ENCODE measurements at places on chromosomes 1 and 21.

DNA sequence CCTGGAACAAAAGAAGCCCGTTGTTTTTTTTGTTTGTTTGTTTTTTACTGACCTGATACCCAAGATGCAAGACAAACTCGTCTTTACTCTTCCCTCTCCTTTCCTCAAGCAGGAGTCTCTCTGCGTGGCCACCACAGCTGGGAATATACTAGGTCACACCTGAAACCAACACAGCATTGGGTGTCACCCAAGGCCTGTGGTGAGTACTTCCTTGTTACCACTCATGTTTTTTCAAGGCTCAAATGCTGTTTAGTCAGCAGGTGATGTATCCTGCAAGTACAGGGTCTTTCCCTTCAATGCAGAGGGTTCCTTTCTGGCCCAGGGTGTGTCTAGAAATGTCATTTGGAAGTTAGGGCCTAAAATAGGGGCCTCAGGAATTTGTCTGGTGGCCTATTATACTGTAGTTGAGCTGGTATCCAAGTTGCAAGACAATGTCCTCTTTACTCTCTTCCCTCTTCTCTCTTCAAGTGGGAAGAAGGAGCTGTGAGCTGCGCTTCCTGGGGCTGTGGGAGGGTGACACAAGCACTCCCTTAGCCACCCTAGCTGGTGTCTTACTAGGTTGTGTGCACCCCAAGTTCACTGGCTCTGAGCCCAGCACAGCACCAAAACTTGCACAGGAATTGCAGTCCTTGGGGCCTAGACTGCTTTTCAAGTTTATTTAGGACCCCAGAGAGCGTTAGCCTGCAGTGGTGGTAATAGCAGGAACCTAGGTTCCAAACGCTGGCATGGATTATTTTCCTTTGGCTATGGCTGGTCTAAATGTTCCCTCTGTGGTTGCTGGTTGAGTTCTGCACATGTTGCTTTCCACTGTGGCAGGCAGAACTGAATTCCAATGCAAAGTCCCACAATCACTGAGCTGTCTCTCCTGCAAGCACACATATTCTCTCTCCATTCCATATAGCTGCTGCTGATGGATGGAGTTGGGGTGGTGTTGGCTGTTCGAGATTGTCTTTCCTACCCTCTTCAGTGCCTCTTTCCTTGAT is 91.4 kb upstream of the LYPLAL1 start:
- no peak for DNase-seq

DNA sequence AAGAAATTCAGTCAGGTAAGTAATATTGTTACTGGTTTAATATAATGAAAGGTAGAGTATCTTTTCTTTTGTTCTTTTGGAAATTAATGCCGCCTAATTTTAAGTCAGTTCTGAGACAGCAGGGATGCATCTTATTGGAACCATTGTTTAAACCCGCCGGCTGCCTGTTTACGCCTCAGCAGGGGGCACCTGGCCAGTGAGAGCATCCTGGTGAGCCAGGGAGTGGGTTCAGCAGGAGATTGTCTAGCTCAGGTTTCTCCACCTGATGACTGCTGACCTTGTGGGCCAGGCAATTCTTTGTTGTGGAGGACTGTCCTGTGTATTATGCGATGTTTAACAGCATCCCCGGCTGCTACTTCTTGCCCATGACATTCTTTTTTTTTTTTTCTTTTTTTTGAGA is 30.2 kb downstream of the CHAF1B start:
- DNase-seq = no peak

- no peak for DNase-seq
Measured at GRCh38 chr1:19009126-19009881, 52.8 kb upstream of the IFFO2 start.

- DNase-seq = no peak
Measured at GRCh38 chr1:167648978-167649744, 19.1 kb downstream of the RCSD1 start.

DNA sequence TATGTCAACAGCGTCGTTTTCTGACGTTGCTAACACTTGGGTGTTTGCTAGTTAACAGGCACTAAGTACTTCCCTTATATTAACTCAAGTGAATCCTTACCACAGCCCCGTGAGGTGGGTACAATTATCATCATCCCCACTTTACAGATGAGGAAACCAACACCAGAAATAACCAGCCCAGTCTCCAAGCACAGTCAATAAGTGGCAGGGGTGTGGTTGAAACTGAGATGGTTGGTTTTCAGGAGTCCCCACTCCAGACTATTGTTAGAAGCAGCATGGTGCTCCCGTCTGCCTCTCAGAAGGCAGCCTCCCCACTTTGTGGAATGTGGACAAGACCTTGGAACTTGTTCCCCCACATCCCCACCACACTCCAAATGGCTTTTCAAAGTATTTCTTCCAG is 45.7 kb upstream of the ACOT11 start:
- DNase-seq = no peak

- DNase-seq = no peak
Measured at GRCh38 chr1:173421286-173421685, 55.8 kb upstream of the PRDX6 start.

DNA sequence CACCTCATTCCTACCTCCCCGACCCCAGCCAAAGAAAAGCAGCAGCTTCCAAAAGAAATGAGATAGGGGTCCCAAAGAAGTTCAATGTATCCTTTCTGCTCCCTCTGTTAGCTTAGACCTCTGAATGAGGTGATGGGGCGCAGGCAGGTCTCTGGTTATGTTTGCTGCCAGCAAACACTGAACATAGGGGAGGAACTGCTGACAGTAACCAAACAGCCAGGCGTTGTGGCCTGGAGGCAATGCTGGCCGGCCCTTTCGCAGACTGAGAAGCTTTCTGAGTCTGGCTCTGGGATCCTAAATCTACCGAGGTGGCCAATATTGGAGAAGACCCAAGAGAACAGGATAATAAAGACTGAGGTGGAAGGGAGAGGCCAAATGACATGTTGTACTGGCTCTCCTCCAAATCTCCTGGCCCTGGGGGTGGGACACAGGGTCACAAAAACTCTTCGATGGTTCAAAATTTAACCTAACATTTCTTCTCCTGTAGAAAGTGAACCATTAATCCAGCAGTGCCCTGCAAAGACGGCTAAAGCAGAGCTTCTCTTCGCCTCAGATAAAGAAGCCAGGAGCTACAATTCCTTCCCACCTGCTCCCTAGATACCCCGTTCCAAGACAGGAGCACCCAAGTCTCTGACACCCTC is 19.6 kb downstream of the SSR2 start:
- DNase-seq = no peak

DNA sequence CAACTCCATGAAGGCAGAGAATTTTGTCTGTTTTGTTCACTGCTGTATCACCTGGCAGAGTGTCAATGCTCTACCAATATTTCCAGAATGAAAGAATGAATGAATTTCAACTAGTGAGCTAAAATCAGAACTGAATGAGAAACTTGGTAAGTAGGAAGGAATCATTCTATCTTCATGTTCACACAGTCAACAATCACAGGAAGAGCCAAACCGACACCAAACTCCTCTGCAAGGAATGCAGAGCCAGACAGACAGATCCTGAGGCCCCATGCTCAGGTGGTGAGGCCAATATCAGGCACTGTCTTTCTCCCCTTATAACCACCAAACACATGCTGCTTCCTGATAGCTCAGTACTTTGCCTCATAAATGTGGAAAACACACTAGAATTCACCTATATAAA is 139.1 kb downstream of the SLC45A1 start:
- DNase-seq = no peak
